Esophagus squamous epithelium (tissue), 5 donors: ENCODE measurements at places on chromosomes 11 and 22.

DNA sequence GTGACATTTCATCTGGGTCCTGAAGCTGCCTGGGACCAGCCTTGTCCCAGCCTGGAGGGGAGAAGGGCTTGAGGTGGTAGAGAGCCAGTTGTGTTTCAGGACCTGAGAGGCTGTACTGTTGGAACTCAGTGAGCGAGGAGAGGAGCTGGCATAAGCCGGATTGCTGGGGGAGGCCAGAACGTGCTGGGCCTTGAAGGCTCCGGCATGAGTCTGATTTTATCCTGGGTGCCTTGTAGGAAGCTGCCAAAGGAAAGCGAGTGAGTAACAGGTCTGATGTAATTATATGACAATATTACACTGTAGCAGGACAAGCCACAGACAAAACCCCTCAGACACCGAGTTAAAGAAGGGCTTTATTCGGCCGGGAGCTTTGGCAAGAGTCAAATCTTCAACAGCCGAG, 17.2 kb downstream of the AP2A2 start:
- H3K4me3 ChIP-seq, result no peak overlapping the region
- no peak for DNase-seq
- peaks cover 9% of the 10 kb centered on the region for H3K36me3 ChIP-seq
- no peaks in the 10 kb centered on the region for H3K27me3 ChIP-seq
- H3K4me1 ChIP-seq, result no peaks in the 10 kb centered on the region
- H3K27ac ChIP-seq, result no peak overlapping the region

DNA sequence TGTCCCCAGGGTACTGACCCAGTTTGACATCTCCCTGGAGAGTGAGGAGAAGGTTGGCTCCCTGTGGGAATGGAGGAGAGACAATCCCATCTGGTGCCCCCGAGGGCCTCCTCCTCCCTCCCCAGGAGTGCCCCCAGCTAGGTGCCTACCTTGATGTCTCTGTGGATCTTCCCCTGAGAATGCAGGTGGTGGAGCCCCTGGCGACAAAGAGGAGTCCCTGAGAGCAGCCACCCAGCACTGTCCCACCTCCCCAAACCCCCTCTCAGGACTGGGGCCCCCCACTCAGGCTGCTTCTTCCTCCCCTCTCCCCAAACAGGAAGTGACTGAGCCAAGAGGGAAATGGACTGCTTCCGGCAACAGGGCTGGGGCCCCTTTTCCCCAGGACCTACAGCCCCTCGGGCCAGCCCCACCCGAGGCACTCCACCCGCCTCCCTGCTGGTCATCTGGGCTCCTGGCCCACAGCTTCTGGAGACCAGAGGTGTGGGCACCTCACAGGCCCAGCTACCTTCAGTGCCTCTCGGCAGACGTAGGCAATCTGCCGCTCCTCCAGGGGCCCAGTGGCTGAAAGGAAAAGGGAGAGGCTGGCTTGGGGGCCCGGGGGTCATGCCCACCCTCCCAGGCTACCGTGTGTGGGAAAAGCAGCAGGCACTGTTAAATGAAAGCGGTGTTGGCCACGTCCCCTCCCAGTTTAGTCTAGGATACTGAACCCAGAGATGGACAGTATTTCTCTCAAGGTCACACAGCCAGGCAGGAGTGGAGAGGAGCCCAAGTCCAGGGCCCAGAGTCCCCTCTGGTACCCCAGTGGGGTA, 1.2 kb downstream of the MAP4K2 start:
- peaks cover 37% of the 10 kb centered on the region for H3K4me1 ChIP-seq
- peaks cover 8% of the 10 kb centered on the region for H3K36me3 ChIP-seq
- no peak overlapping the region for H3K4me3 ChIP-seq
- H3K27me3 ChIP-seq, result no peaks in the 10 kb centered on the region
- H3K27ac ChIP-seq, result peak overlapping the region; percentile 86
- no peak for DNase-seq

GRCh38 chr11:73565804-73566203, 32.1 kb downstream of the FAM168A start:
- H3K4me1 ChIP-seq, result no peaks in the 10 kb centered on the region
- no peak overlapping the region for H3K27ac ChIP-seq
- H3K27me3 ChIP-seq, result no peaks in the 10 kb centered on the region
- no peak overlapping the region for H3K4me3 ChIP-seq
- no peaks in the 10 kb centered on the region for H3K36me3 ChIP-seq
- DNase-seq, result no peak

- no peak overlapping the region for H3K4me3 ChIP-seq
- no peak overlapping the region for H3K27ac ChIP-seq
- H3K36me3 ChIP-seq, result no peaks in the 10 kb centered on the region
Observed at GRCh38 chr11:129291546-129291945, 84.1 kb upstream of the BARX2 start.
